Erythroblast (primary cell): ENCODE measurements at places on chromosomes 5 and 9.
A peak's percentile ranks its signal among the peaks of the same experiment; 100 is the strongest.

GRCh38 chr9:1907465-1907864 is 107.7 kb upstream of the SMARCA2 start:
- DNase-seq, result no peak

- no peak for DNase-seq
Measured at GRCh38 chr5:58012102-58012501, 447.8 kb downstream of the PLK2 start.

- no peak for DNase-seq
Measured at GRCh38 chr5:161009194-161009593, 157.2 kb upstream of the ATP10B start.

GRCh38 chr5:91541696-91542095 is 158.6 kb upstream of the ARRDC3 start:
- no peak for DNase-seq

DNA sequence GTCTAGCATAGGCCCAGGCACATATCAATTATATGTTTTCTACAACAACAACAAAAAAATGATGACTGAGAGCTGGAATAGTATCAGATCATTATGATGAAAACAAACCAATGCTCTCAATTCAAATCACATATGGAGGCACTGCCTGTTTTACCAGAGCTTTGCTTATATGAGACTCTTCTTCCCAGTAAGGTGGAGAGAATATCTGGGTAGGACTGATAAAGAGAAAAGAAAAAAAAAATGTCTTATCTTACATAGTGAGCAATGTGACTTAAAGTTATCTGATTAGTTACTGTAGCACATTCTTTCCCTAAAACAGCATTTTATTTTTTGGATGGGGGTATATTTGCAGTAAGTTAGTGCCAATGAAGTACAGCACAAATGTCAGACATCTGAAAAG is 154.8 kb downstream of the RAB3C start:
- peak; percentile 77 for DNase-seq

DNA sequence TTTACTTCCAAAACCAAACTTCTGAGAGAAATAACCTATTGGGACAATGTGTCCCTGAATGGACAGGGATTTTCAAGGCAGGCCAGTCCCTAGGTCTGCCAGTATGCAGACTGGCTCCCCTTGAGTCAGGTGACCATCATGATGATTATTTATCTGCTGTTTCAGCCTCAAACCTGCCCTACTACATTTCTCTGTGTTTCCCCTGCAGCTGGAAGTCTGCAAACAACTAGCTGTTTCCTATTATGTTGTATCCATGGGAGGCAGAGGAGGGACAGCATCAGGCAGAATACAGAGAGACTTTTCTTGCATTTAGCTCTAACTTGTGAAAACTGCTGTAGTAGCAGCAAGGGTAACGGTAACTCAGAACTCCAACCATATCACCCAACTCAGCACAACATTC is 36.2 kb upstream of the IFNK start:
- DNase-seq, result no peak

DNA sequence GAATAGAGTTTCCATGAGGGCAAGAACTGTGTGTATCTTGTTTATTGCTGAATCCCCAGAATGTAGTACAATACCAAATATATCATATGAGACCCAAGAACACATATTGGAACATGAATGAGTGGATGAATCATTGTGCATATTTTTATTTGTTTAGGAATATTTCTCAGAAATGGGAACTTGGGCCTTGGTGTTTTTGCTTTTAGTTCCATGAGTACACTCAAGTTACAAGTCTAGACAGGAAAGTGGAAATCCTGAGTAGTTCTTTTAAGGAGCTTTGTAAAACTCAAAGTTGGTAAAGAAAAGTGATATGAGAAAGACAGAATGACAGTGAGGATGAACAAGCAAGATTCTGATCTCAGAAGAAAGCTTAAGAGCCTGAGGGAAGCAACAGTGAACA is 647.0 kb downstream of the EFNA5 start:
- DNase-seq, result no peak
